ENCODE measurements at places on chromosomes 1 and 21.

DNA sequence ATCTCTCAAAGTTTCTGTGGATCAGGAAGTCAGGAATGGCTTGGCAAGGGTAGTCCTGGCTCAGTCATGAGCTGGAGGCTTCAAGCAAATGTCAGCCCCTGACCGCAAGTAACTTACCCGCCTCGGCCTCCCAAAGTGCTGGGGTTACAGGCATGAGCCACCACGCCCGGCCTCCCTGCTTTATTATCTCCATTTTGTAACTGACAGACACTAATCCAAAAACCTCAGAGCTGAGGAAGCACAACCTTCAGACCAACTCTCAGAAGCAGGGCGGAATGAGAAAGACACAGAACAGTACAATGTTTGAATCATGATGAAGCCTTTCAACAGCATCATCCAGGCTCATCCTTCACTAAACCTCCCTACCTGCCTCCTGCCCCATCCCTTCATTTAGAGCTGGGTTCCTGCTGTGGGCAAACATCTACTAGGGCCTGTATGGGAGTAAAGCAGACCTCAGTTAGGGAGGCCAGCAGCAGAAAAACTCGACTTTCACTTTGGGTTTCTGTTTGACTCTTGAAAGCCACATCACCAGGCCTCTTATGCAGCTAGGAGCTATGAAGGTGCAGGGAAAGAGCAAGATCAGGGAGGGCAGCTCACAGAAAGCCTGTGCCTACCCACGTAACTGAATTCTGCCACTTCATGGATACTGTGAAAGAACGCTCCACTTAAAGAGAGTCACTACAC, 84.4 kb upstream of the RAB4A start:
- DNase-seq: no peak

DNA sequence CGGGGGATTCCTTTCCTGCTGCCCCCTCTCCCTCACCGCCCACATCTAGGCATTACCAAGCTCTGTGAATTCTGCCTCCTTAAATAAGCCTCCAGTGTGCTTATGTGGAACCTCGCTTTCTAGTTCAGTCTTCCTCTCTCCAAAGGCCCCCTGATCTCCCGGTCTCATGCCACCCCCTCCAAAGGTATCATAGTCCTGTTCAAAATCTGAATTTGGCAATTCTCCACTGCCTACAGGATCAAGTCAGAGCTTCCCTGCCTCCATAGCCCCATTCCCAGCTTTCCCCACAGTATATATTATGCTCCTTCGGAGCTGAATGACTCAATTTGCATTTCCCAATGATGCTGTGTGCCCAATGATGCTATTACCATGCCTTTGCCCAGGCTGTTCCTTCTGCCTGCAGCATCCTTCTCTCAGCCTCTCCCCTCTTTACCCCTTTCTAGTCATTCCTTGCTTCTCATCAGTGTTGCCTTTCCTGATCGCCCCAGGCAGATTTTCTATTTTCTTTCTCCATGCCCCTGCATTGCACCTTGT, 1.7 kb downstream of the AZIN2 start:
- DNase-seq: no peak

GRCh38 chr21:39601187-39601928, 11.4 kb upstream of the B3GALT5 start:
- DNase-seq: no peak

- no peak for DNase-seq
Observed at GRCh38 chr1:156747742-156748669, 3.5 kb downstream of the HDGF start.

DNA sequence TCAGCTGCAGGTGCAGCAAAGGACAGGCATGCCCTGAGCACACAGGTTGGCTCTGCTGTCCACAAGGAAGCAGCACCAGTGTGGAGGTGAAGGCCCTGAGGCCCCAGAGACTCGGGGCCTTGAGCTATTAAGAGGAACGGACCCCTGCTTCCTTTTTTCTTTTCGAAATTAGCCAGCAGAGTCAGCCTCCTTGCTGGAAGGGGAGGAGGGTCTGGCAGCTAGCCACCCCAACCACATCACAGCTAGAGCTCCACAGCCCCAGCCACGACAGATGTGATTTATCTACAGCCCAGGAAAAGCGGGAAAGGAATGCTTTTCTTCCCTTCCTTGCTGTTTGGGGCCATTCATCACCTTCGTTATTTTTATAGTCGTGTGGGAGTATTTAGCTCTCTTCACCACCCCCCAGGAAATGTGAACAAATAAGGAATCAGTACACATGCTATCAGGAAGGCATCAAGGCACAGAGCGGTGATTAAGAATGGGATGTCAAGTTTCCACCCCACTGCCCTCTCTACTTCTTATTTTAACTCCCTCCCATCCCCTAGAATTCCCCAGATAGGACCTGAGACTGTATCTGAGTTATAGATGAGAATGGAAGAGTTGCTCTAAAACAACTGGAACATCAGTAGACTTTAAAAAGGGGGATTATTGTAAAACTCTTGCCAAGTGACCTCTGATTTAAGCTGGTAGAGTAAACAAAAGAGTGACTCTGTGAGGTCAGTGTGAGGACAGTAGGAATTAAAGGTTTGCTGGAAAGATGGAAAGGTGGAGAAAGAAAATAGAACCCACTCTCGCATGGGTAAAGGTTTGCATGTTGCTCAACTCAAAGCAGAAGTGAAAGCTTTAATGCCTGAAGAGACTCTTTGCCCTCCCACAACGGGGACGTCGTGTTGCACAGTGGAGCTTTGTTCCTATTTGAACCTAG, 224.7 kb upstream of the GJB5 start:
- no peak for DNase-seq

GRCh38 chr1:112981426-112981825, 25.4 kb upstream of the SLC16A1 start:
- DNase-seq: no peak

DNA sequence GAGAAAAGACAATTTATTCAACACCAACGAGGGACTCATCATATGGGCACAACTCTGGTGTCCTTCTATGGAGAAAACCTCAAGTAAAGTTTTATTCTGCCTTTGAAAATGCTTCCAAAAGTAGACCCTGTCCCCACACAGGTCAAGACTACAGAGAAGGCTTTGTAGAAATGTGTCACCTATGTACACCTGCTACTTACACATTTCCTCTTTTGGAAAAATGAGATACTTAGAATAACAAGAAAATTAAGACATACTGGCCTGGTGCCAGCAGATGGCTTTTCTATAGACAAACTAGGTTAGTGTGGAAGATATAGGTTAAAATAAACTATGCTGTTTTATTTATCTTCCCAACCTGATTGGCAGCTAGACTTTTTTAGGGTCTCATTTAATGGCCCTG, 13.6 kb downstream of the POGK start:
- no peak for DNase-seq

- no peak for DNase-seq
Observed at GRCh38 chr1:239717918-239718184, 331.5 kb downstream of the CHRM3 start.

GRCh38 chr1:41547781-41548560, 63.5 kb upstream of the EDN2 start:
- no peak for DNase-seq

DNA sequence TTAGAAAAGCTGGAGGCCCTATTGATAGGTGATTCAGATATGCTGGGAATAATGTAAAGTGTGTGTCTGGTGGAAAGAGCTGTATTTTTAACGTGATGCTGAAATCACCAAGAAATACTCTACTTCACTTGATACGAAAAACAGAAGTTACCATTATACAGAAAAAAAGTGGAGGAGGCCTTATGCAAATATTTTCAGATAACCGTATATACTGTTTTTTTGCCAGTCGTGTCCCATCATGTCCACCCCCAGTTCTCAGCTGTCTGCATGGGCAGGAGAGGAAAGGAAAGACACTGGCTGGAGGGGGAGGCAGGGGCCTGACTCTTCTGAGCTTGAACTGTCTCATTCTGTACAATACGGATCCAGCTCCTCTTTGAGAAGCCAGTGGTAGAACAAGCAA, 51.1 kb downstream of the KCNJ6 start:
- no peak for DNase-seq

DNA sequence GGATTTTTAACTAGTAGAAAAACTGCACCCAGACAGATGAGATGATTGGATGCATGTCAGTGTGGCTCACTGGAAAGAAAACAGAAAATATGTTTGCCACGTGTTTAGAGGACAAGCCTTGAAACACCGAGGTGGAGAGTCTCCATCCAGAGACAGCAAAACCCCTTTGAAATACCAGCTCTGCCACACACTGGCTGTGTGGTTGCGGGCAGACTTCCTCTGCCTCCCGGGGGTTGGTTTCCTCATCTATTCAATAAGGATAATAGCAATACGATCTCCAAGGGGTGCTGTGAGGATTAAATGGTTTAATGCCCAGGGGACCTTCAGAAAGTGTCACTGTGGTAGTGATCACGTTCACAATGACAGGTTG, 67.2 kb upstream of the PARP1 start:
- no peak for DNase-seq

DNA sequence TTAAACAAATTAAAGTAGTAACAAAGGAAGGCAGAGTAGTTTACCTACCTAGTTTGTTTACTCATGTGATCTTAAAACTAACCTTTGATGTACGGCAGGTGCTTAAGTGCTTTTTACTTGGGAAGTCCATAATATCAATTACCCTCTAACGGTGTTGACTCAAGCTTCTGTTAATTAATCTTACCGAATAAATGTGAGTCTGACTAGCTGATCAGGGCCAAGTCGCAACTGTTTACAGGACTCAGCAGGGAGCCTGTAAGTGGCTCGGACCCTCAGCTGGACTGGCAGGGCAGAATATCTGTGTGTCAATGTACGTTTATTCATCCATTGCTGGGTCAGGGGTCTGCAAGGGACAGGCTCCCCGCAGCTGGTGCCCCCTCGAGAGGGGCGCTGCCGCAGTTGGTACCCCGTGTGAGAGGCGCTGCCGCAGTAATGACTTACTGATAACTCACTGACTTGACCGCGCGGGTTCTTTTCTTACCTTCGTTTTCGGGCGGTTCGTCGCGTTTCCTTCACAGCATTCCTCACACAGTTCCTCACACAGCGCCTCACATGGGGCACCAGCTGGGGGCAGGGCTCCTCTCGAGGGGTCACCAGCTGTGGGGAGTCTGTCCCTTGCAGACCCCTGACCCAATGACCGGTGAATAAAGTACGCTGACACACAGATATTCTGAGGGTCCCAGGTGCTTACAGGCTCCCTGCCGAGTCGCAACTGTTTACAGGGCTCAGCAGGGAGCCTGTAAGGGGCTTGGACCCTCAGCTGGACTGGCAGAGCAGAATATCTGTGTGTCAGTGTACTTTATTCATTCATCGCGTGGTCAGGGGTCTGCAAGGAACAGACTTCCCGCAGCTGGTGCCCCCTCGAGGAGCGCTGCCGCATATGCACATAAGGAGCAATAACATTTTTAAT, 3.0 kb downstream of the FMO1 start:
- DNase-seq: no peak

GRCh38 chr1:22651941-22652856, 837 bp upstream of the C1QB start:
- DNase-seq: no peak

GRCh38 chr1:223611936-223612335, 53.6 kb downstream of the CAPN8 start:
- DNase-seq: no peak

- no peak for DNase-seq
Observed at GRCh38 chr1:10882069-10882468, 85.6 kb upstream of the CASZ1 start.

GRCh38 chr1:53580009-53580400, 120.8 kb downstream of the DMRTB1 start:
- DNase-seq: no peak

GRCh38 chr1:99546432-99547416, 99.2 kb upstream of the PALMD start:
- no peak for DNase-seq

DNA sequence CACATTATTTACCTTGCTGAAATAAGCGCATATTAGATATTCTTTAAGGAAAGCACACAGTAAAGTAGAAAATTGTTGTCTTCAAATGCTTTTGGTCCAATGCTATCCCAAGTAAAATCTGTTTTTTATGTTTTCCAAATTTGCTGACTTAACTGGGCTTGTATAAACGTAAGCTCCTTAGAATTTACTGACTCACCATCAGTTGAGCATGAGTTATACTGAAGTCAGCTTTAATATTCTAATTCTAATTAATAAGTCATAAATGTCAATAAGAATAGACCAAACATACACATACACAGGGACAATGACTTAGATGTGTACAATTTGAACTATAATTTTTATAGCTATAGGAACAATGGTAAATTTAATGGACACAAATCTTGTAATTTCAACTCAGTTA, 319.2 kb downstream of the TPR start:
- DNase-seq: no peak

DNA sequence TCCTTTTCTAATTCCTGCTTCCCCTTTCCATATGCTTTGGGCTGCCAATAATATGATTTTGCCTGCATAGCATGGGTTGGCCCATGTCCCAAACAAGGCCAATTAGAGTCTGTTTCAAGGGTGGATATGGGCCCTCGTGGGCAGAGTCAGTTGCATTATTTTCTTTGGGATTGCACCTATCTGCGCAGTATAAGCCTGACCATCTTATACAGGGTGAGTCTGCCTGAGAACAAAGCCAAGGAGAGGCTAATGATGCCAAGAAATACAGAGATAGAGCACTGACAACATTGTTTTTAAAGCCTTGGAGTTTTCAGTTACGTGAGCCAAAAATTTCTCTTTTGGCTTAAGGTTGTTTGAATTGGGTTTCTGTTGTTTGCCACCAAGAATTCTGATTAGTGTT, 18.6 kb downstream of the OVAAL start:
- no peak for DNase-seq

DNA sequence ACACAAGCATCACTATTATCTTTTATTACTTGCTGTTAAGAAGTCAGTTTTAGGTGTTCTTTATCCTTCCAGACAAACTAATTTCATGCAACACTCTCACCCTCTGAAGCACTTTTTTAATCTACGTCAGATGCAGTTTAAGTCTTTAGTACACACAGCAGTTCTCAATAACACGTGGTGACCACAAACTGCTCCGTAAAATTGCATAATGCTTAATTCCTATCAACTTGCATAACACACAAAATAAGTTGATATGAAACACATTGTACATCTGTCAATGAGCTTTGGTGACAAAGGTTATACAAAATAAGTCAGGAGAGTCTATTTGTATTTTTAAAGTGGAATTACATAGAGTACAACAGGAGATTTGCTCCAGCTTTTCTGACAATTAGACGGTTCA, 140.9 kb upstream of the ETS2 start:
- DNase-seq: no peak

DNA sequence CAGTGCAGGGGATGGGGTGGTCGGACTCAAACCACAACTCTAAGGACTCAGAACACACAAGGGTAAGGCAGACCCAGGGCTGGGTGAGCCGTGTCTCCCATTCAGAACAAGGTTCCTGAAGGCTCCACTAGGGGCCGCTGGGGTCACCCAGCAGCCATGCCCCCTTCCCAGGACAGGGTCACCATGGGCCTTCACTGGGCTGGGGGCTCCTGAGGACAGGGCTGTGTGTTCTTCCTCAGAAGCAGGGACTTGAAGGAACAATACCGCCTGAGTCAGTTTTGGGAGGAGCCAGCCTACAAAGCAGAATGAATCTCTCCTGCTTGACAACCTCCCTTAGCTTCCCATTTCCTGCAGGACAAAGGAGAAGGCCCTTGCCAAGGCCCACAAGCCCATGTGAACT, 15.4 kb downstream of the RIMS3 start:
- DNase-seq: no peak

Data from T1000 (cell line).